AG09309 (cell line): ENCODE measurements at places on chromosomes 6 and 20.
A peak's percentile ranks its signal among the peaks of the same experiment; 100 is the strongest.

DNA sequence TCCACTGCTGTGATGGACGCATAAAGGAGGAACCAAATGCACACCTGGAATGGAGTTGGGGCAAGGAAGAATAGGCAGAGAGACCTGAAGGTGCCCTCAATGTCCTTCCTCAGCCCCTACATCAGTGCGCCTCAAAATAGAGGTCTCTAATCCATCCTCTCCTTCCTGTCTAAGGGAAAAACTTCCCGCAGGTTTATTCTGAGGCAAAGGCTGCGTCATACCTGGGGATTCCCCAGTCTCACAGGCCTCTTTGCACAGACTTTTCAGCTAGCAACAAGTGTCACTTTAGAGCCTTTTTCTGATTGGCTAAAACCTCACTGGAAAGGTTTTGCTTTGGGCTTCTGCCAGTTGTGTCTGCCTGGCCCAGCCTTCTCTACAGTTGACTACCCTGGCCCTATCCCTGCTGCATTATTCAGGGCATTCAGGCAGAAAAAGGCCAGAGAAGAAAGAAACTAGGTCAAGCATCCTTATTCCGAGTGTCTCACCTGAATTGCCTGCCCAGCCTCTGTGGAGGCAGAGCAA is 1.8 kb upstream of the HLA-DQB1 start:
- no peak for DNase-seq

- no peak for DNase-seq
These were observed 50.6 kb upstream of the FBXO30 start for GRCh38 chr6:145865175-145865574.

DNA sequence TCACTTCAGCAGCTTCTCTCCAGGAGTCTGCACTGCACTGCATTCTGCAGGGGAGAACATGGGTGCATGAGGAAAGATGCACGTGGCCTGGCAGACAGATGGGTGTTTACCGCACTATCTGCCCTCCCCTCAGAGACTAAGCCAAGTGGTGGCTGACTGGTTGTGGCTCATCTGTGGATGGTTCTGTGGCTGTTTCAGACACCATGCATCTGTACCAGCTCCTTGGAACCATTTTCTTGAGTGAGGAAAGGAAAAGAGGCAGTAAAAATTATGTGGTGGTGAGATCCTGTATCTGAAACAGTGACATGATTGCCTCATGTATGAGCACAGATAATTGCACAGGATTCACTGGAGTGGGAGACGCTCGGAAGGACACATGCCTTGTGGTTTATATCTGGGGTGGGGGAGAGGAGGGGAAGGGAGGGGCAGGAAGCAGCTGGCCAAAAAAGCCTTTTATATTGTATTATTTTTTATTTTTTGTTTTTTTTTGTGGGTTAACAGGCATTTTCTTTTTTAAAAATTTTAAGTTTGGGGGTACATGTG is 161.7 kb downstream of the ERMARD start:
- DNase-seq = no peak

- DNase-seq = peak; percentile 10
These were observed 148.3 kb downstream of the HS3ST5 start for GRCh38 chr6:114194362-114195026.

GRCh38 chr20:62816031-62816883 is 593 bp upstream of the COL9A3 start:
- no peak for DNase-seq

- DNase-seq = no peak
These were observed 6.7 kb downstream of the SRXN1 start for GRCh38 chr20:646107-646867.

DNA sequence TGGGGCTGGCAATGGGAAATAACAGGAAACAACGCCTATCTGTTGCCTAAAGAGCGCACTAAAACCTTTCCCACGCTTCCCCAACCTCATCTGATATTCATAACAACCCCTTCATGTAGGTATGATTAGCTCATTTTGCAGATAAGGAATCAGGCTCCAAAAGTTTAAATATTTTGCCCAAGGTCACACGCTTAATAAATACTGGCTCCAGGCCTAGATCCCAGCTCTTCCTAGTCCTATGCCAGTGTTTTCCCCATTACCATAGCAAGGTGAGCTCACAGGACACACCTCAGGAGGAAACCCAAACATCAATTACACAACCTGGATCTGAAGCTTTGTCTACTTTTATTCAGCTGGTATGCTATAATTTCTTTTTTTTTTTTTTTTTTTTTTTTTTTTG is 19.6 kb downstream of the MBOAT1 start:
- no peak for DNase-seq

DNA sequence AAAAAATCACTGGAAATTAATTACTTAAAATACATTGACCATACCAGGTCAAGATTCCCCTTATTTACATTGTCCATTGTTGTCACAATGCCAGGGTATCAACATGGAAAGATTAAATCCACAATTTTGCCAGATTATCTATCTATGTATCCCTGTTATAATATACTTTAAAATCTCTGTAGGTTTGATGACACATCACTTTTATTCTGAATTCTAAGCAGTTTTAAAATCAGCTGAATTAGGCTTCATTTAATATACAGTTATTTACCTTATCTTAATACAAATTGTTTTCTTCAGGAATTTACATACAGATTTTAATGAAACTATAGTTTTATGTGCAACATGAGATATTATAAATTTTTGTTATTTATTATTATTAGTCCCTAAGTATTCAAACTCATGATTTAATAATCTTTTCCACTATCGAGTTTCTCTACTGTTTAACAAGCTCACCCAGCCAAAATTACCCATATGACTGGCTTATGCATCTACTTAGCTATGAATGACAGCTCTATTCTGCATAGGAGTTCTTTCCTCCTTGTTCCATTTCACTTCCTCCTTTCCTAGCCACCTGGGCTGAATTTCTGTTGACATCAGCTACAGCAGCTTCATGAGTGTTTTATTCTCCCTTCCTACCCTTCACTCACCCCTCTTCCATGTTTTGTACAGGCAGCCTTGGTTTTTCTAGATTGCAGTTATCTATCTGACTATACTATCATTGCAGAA is 654.2 kb upstream of the MAP3K7 start:
- no peak for DNase-seq

DNA sequence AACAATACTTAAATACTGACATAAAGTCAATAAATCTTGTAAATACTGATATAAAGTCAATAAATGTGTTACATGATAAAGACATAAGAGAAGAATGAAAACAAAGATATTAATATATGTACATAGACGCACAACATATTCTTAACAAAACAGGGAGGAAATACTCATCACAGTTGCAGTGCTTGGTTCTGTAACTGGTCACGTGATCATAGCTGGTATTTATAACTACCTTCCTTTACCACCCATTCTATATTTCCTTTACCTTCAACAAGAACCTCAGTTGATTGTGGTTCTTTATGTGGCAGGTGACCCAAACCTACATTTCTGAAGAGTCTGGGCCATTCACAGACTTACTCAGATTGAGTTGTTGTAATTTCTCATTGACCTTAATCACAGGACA is 131.6 kb downstream of the SGK1 start:
- DNase-seq = no peak

DNA sequence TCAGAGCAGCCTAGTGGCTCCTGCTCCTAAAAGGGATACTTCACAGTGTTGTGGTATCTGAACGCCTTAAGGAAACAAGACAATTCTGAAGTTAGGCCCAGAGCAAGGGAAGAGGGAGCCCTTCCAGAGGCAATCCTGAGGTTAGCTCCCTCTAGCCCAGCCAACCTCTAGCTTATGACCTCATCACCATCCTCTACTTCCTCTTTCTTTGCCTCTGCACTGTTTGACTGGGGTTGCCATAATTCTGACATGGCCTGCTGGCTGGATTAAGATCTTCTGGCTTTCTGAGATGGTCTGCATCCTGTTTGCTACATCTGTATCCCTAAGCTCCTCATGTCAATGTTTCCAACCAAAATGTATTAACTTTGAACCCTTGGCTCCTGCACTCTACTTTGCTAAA is 23.3 kb upstream of the BMP2 start:
- DNase-seq = no peak
